ENCODE measurements at places on chromosomes 4 and X. TPM values are rescaled to one million over a fixed set of nuclear protein-coding genes. Genes with fewer than 3 reads are reported as not detected.

- no peak for DNase-seq
Observed at GRCh38 chr4:54703182-54703581, 45.4 kb downstream of the KIT start.

DNA sequence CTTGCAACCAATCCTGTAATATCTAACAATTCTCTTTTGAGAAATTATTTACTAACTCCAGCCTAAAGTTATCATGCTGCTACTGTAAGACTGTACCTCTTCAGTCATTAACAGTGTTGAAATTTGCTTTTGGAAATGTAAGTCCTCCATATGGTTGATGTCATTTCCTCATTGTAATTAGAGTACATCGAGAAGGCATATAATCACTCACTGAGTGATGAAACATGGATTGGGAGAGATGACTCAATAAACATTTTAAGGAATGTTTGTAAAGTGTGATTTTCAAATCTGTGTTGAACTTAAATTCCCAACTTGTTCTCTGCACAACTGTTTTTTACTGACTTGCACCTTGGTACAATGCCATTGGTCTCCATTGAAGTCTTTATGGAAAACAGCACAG, 61.2 kb downstream of the HMGB2 start:
- DNase-seq, result no peak

GRCh38 chrX:84873176-84873575, 130.5 kb upstream of the APOOL start:
- no peak for DNase-seq

- DNase-seq, result no peak
Observed at GRCh38 chrX:103656617-103657016, 27.8 kb downstream of the TCEAL1 start.

DNA sequence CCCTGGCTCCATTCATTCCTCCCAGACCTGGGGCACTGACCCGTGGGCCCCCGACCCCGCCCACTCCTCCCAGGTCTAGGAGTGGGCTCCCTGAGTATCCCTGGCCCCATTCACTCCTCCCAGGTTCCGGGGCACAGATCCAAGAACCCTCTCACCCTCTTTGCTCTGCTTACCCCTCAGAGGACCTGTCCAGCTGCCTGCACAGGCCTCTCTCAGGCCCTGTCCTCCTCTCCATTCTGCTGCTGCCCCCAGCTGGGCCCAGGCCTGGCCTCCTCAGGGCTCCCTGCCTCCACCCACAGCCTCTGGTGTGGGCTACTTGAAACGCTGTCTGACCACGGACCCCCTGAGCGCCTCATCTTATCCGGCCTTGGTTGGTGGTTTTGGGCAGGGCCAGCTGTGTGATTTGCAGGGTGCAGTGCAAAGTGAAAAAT, 217.7 kb upstream of the PSAPL1 start:
- peak; percentile 35 for DNase-seq

GRCh38 chrX:39952989-39953388, 144.8 kb downstream of the BCOR start:
- no peak for DNase-seq

DNA sequence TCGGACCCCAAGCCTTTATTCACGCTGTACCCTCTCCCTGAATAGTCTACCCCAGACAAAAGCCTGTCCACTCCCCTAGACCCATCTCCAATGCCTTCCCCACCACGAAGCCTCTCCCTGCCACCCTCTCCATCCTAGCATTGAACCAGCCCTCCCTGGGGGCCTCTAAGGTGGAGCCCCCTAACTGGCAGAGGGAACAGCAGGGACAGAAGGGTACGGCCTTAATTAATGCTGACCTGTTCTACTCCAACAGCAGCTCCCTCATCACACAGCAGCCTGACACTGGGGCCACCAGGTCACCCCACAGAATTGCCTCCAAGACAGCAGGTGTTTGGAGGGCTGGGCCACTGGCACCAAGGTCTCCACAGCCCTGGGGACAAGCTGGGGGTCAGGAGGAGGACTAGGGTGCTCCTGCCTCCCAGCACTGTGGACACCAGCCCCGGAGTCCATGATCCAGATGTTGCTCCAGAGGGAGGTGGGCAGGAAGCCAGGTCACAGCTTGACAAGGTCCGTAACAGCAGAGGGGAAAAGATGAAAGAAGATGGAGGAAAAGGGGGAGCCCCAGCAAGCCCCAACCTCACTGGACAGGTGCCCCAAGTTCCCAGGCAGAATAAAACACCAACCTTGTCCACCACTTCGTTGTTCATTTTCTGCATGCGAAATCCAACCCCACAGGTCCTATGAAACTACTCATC, 3.7 kb downstream of the CRMP1 start:
- DNase-seq, result no peak

DNA sequence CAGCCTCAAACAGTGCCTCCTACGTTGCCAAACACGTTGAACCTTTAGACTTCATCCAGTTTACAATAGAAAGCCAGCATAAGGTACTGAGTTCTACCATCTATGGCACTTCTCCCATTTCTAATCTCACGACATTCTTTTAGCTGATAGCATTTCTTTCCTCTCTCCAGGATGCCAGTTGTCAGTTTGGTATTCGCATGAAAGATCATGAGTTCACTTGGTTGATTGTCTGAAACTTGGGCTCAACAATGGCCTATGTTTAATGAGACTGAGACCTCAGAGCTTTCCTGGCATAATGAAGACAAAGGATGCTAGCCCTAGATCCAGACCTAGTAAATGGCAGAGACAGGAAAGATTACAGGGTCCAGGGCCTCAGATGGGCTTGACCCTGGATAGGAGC, 69.2 kb upstream of the SPRY1 start:
- DNase-seq, result no peak

- DNase-seq, result no peak
Observed at GRCh38 chr4:109877400-109877799, 29.5 kb downstream of the LRIT3 start.

DNA sequence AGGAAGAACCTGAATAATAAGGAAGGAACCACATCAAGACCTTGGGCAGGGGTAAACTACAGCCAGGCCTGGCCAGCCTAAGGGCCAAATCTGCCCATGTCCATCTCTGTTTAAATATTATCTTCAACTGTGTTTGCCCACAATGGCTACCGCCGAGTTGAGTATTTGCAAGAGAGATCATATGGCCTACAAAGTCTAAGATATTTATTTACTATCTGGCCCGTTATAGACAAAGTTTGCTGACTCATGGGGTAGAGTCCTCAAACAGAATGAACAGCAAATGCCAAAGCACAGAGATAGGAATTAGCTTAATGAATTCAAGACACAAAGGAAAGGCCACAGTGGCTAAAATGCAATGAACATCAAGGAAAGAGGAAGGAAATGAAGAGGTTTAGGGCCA, 44.8 kb downstream of the RPS6KA3 start:
- DNase-seq, result no peak

GRCh38 chr4:124694306-124694705, 18.2 kb downstream of the ANKRD50 start:
- no peak for DNase-seq

- no peak for DNase-seq
Observed at GRCh38 chr4:73621357-73621756, 1.1 kb upstream of the RASSF6 start.

- no peak for DNase-seq
Observed at GRCh38 chrX:7362111-7362510, 214.2 kb upstream of the PUDP start.

DNA sequence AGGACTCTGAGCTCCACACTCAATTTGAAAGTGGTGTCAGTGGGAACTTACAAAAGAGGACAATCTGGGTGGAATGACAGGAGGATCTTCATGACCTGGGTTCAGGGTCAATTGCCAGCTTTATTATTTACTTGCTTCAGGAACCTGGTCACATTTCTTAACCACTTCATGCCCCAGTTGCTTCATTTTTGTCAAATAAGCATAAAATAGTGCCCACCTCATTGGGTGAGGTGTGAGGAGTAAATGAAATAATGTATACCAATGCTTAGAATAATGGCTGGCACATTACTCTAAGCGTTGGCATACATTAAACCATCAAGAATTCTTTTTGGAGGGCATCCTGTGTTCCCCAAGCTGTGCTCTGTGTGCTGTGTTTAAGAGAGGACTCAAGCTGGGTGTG, 19.4 kb downstream of the VGLL1 start:
- no peak for DNase-seq

DNA sequence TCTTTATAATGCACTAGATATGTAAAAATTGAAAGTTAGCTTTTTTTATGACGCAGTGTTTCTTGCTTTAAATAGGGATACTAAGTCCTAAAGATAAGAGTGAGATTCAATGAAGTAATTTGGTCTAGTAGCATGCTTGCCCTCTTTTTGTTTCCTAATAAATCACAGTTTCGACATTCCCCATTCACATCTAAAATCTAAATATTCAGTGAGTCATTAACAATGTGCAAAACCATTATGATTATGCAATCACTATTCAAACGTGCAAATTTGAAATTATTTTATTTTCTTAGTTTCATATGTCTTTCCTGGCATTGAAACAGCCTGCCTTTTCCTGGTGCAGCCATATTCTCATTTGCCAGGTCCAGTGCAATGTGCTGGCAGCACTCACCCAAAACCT, 1350.5 kb upstream of the PABPC4L start:
- DNase-seq, result no peak

DNA sequence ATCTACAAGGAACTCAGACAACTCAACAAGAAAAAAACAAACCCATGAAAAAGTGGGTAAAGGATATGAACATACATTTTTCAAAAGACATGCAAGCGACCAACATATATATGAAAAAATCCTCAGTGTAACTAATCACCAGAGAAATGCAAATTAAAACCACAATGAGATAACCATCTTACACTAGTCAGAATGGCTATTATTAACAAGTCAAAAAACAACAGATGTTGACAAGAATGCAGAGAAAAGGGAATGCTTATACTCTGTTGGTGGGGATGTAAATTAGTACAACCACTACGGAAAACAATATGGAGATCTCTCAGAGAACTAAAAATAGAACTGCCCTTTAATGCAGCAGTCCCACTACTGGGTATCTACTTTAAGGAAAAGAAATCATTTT, 12.1 kb downstream of the NIPAL1 start:
- no peak for DNase-seq

- no peak for DNase-seq
Observed at GRCh38 chr4:105490523-105490922, 16.7 kb upstream of the PPA2 start.

- DNase-seq, result no peak
Observed at GRCh38 chrX:120358737-120359456, 3.0 kb upstream of the ATP1B4 start.

GRCh38 chr4:68717999-68718398, 47.5 kb upstream of the UGT2B15 start:
- peak; percentile 19 for DNase-seq

DNA sequence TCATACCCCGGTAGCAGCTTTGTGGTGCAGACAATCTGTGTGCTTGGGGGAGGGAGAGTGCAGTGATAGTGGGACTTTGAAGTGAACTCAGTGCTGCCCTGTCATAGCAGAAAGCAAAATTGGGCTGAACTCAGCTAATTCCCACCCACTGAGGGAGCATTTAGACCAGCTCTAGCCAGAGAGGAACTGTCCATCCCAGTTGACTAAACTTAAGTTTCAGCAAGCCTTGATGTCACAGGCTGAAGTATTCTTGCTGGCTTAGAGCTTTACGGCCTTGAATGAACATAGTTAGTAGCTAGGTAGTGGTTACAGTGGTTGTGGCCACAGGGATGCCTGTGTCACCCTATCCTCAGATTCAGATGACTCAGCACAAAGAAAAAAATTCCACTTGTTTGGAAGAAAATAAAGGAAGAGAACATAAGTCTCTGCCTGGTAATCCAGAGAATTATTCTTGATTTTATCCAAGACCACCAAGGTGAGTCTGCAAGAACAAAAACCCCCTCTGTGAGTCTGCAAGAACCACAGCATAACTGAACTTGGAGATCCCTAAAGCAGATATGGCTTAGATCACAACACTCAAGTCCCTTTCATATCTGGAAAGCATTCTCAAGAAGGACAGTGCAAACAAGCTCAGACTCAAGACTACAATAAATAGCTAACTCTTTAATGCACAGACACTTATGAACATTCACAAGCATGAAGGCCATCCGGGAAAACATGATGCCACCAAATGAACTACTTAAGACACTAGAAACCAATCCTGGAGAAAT, 39.4 kb downstream of the ADH7 start:
- DNase-seq, result no peak

GRCh38 chr4:106569146-106570031, 200.8 kb upstream of the GIMD1 start:
- DNase-seq, result no peak

DNA sequence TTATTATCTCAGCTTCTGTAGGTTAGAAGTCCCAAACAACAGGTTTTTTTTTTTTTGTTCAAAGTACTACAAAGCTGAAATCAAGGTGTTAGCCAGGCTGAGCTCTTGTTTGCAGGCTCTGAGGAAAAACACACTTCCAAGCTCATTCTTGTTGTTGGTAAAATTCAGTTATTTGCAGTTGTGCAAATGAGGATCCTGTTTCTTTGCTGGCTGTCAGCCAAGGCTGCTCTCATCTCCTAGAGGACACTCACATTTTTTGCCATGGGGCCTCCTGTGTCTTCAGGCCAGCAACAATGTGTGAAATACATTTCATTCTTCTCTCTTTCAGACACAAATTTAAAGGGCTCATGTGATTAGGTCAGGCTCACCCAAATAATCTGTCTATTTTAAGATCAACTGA, 60.3 kb upstream of the HSD17B10 start:
- peak; percentile 20 for DNase-seq

DNA sequence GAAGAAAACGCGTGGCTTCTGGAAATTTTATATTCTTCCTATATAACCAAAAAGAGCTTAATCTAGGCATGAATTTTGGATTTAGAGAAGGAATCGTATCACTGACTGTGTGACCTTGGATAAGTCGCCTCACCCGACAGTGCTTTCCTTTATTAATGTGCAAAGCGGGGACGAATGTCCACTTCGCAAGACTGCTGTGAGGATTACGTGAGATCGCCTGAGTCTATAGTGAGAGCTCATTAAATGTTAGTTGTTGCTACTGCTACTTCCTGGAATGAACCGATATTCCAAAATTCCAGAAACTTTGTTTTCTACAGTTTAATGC, 448 bp upstream of the TBC1D8B start:
- no peak for DNase-seq

GRCh38 chr4:71729856-71730255, 54.0 kb downstream of the GC start:
- no peak for DNase-seq

The IL15 gene
- 16.3 TPM for total RNA-seq

The CPEB2 gene
- total RNA-seq, result 0.56 TPM

The CXCR3 gene
- not detected for total RNA-seq

The SSX1 gene
- not detected for total RNA-seq

The NLGN3 gene
- 0.58 TPM for total RNA-seq

The DMRTC1B gene
- total RNA-seq, result not detected

The VCX3A gene
- total RNA-seq, result not detected

The MAGEA10 gene
- total RNA-seq, result not detected

The SOWAHB gene
- not detected for total RNA-seq
